ENCODE measurements at places on chromosomes 4 and X.

- no peak for DNase-seq
Observed at GRCh38 chr4:107261241-107261874, 225.2 kb upstream of the DKK2 start.

DNA sequence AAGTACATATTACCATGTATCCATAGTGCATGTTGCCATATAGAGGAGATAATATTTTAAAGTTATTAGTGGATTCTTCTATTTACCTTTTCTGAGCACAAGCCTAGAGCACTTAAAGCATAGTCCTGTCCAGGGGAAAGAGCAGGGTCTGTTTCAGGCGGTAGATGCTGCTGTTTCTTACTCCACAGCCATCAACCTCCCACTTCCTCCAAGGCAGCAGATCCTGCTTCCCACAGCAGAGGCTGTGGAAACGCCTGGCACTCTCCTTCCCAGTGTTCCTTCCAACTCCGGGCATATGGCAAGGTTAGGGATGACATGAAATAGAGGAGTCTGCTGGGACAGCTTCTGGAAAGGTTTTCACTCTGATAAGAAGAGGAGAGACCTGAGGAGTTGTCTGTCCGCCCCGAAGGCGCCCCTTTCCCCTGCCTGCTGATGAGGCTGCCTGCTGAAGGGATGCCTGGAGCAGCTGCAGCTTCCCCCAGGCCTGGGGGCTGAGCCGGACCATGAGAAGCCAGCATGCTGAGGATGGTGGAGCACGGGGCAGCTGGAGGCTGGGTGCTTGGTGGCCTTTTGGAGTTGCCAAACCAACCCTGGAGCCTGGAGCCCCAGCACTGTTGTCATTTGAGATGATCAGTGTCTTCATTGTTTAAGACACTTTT is 43.9 kb upstream of the SLC25A4 start:
- no peak for DNase-seq

- no peak for DNase-seq
Observed at GRCh38 chr4:169246279-169246678, 24.5 kb downstream of the SH3RF1 start.

DNA sequence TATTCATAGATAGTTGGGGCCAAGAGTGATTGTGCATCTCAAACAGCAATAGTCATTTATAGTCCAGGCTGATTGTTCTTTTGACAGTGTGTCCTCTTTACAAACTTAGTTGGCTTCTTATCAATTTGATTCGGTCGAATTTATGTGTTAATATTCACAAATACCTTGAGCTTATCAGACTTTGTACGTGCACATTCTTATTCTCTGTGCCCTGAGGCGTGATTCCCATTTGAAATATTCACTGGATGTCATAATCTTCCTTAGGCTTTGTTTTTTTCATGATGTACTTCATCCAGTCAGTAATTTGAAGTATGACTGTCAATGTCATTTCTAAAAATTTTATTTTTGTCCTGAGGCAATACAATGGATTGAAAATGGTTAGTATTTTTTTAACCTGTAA is 263.5 kb upstream of the PCDH7 start:
- no peak for DNase-seq

GRCh38 chrX:120365968-120366367 is 4.1 kb downstream of the ATP1B4 start:
- DNase-seq = no peak

DNA sequence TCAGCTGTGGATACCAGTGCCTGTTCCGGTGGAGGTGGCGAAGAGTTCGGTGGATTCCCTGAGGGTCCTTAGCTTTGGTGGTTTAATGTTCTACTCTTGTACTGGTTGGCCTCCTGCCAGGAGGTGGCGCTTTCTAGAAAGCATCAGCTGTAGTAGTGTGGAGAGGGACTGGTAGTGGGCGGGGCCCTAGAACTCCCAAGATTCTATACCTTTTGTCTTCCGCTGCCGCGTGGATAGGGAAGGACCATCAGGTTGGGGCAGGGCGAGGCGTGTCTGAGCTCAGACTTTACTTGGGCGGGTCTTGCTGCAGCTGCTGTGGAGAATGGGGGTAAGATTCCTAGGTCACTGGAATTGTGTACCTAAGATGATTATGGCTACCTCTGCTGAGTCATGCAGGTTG is 390.3 kb downstream of the FAM47A start:
- peak; percentile 53 for DNase-seq

- no peak for DNase-seq
Observed at GRCh38 chr4:1903035-1903434, 31.8 kb downstream of the NSD2 start.

GRCh38 chrX:27307546-27307945 is 155.6 kb downstream of the PPP4R3C start:
- no peak for DNase-seq

DNA sequence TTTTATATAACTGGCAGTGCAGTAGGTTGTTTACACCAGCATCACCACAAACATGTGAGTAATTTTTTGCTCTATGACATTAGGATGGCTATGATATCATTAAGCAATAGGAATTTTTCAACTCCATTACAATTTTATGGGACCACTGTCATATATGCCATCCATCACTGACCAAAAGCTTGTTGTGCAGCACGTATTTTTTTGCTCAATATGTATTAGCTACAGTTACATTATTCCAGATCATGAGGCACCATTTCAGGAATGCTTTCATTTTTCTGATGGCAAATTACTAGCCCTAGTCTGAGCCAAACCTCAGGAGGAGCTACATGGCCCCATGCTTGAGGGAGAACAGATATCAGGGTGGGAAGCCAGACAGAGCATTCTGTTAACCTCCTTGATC is 56.8 kb upstream of the DCLK2 start:
- no peak for DNase-seq

GRCh38 chr4:141926406-141926805 is 290.0 kb downstream of the IL15 start:
- no peak for DNase-seq

GRCh38 chr4:80138551-80139538 is 58.5 kb upstream of the PRDM8 start:
- no peak for DNase-seq

GRCh38 chr4:29549342-29549741 is 1170.8 kb upstream of the PCDH7 start:
- DNase-seq = no peak

DNA sequence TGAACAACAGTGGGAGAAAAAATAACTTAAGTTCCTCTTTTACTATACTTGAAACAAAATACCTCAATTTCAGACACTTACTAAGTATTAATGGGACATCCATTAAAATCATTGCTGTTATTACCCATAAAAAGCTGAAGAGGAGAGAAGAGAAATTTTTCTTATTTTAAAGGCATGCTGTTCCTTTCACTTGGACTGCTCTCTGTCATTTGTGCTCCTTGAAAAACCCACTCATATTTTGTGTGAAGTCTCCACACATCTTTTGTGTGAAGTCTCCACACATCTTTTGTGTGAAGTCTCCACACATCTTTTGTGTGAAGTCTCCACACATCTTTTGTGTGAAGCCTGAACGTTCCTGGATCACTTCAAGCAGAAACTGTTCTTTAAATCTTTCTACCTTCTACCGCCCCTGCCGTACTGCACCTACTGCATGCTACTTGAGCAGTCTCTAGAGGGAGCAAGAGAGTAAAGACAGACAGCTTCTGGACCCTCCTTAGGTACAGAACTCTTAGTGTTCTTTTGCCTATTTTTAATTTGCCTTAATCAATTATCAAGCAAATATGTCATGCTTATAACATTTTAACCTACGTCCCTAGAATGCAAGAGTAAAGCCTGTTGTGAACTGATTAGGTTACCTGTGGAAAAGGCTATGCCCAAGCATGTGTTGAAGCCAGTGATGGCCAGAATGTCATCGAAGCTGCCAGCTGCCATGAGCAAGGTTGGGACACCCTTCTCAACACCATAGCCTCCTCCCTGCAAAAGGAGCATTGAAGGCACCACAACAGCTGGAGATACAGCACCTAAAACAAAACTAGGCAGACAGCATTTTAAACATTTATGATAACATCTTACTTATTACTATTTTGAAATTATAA is 27.1 kb upstream of the SLC9B1 start:
- peak; percentile 9 for DNase-seq

DNA sequence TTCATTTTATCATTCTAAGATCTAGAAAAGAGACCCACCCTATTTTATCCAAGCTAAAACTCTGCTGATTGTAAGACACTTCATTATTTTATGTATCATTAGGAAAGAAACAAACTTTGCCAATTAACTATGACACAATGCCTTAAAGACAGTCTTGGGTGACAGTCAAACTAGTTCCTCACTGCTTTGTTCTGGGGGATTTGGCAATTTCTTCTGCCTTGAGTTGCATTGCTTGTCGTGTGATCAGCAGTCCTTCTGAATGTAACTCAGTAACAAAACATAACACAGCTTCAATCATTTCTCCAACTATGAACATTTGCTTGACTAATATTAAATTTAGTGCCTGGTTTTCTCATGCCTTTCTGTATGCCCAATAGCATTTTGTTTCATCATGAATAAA is 577.9 kb upstream of the DIPK2B start:
- DNase-seq = no peak

DNA sequence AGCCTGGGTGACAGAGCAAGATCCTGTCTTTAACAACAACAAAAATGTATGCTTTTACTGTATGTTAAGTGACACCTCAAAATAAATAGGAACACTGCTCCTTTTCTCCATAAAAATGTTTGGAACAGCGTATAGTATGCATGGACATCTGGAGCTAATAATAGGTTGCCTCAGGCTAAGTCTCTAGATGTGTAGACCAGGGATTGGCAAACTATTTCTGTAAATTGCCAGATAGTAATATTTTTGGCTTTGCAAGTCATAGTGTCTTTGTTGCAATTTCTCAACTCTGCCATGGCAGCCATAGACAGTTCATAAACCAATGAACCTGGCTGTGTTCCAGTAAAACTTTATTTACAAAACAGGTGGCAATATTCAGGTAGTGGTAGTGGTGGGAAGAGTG is 76.6 kb upstream of the CBLL2 start:
- no peak for DNase-seq

DNA sequence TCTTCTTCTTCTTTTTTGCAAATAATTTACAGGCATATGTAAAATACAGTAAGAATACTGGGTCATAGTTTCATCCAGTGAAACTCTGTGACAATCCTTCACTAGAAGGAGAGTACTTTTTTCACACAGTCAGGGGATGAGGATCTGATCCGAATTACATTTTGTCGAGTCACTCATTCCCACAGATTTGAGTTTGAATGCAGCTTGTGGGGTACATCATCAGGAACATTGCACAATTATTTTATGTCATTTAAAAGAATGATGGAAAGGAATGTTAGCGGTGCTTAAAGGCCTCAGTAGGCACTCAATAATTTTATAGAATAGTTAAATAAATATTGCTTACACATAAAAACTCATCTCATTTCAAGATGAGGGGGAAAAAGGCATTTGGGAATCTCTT is 88.6 kb downstream of the CHRNA9 start:
- DNase-seq = no peak

GRCh38 chrX:8405631-8406030 is 59.0 kb upstream of the VCX3B start:
- no peak for DNase-seq

GRCh38 chr4:143354990-143355389 is 18.3 kb downstream of the GAB1 start:
- DNase-seq = no peak

DNA sequence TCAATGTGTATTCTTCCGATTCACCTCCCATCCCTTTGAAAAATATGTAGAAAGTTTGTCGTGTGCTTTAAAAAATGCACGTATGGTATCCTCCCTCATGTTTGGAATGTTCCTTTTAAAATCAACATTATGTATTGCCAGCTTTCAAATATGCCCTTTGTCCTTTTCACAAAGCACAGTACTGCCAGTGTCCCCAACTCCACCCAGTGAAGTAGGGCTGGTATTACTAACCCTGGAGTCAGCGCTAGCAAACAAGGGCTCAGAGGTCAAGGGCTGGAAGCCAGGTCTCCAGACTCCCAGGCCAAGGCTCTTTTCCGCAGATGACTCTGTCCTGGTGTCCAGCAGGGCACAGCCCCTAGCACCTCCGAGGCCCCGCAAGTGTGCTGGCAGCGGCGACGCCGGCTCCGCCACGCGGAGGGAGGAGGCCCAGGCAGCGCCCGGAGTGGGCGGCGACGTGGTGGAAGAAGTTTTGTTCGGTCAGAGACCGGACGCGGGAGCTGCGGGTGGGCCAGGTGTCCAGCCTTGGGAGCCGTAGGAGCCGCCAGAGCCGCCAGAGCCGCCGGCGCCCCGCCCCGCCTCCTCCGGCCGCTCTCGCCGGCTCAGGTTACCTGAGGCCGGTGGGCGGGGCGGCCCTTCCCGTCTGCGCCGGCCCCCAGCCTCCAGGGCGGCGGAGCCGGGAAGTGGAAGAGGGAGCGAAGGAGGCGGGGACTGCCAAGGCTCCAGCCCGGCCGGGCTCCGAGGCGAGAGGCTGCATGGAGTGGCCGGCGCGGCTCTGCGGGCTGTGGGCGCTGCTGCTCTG is at the start of gene IL13RA1:
IL13RA1 (plus strand) TSS at position 720 of the 799 bp plus-strand sequence; CDS start at position 753, 33 bp downstream.
- DNase-seq = peak; percentile 92

DNA sequence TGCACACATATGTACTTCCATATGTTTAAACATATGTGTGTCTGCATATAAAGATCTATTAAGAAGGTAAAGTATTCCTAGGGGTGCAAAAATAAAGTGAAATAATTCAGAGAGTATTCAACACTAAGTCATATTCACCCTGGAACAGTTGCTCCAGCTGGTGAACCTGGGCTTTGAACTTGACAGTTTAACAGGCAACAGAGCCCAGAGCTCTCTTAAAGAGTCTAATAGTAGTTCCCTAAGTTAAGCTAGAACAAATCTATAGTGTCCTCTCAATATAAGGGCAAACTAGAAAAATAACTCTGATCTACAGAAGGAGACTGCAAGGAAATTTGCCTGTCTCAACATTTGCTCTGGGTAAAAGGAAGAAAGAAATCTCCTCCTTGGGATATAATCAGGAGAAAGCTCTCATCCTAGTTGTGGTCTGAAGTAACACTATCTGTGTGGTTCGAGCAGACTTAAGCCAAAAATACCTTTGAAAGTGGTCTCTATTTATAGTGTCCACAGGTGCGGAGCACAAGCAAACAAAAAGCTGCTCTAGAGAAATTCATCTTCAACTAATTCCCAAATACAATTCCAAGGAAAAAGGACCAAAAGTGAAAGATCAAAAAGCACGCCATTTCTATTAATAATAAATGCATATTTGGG is 29.9 kb downstream of the VEGFC start:
- DNase-seq = no peak

- DNase-seq = no peak
Observed at GRCh38 chr4:35695421-35695820, 548.9 kb downstream of the ARAP2 start.

GRCh38 chr4:107863850-107864371 is 39.2 kb downstream of the SGMS2 start:
- DNase-seq = peak; percentile 20

DNA sequence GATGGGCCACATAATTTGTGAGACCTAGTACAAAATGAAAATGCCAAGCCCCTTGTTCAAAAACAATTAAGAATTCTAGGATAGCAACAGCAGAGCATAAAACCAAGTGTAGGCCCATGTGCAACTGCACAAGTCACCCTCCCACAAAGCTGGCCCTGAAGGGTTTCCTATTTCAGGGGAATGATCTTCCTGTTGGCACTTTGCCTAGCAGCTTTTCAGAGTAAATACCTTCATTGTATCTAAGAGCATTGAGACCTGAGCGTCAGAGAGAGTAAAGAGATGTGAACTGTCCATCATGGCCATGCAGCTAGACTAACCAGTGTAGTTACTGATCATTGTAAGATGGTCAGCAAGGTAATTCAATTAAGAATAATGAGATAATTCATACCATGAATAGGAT is 113.6 kb downstream of the CNKSR2 start:
- DNase-seq = peak; percentile 86

Measured in NCI-H146 (cell line).